Hindlimb muscle (tissue), 1 donor: ENCODE measurements at places on chromosomes 4 and X. TPM values are rescaled to one million over a fixed set of nuclear protein-coding genes. Genes with fewer than 3 reads are reported as not detected.

Gene HTRA3
- 46.2 TPM for polyA plus RNA-seq

Gene GPRASP1
- polyA plus RNA-seq: 9.8 TPM

Gene CLCN5
- polyA plus RNA-seq: 108 TPM

Gene GAB3
- 5.2 TPM for polyA plus RNA-seq

Gene QRFPR
- polyA plus RNA-seq: 0.97 TPM

Gene AP1AR
- 11.5 TPM for polyA plus RNA-seq

Gene DDX53
- polyA plus RNA-seq: not detected

Gene PRRG3
- 37.6 TPM for polyA plus RNA-seq

Gene LRIT3
- polyA plus RNA-seq: 0.46 TPM

Gene LGI2
- 3.4 TPM for polyA plus RNA-seq
